ENCODE measurements at places on chromosomes 3 and 15. TPM values are rescaled to one million over a fixed set of nuclear protein-coding genes. Genes with fewer than 3 reads are reported as not detected.

The PARP16 gene
- total RNA-seq = 11.3 TPM

The OXTR gene
- 0.17 TPM for total RNA-seq

The DCBLD2 gene
- 2.5 TPM for total RNA-seq

The ETV5 gene
- total RNA-seq = not detected

The C3orf22 gene
- not detected for total RNA-seq

The PAQR5 gene
- total RNA-seq = not detected

The SAMMSON gene
- not detected for total RNA-seq

DNA sequence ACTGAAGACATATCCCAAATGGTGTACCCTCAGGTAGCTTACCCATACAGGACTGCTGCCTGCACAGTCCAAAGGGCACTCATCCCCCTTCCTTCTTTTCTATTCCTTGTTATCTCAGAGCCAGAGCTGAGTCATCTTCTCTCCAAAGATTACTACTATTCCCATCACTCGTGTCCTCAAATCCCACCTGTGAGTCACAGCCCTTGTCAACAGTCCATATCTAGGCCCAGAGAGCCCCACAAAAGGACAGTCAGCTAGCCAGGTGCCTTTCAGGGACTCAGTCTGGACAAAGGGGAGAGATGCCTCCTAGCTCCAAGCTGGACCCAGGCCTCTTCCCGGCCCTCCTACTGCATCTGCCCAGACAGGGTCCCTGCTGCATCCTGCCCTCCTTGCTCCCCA lies 11.0 kb downstream of the PARP16 start:
- no peak for DNase-seq

GRCh38 chr15:95591886-95592285 lies 738.6 kb upstream of the NR2F2 start:
- no peak for DNase-seq

DNA sequence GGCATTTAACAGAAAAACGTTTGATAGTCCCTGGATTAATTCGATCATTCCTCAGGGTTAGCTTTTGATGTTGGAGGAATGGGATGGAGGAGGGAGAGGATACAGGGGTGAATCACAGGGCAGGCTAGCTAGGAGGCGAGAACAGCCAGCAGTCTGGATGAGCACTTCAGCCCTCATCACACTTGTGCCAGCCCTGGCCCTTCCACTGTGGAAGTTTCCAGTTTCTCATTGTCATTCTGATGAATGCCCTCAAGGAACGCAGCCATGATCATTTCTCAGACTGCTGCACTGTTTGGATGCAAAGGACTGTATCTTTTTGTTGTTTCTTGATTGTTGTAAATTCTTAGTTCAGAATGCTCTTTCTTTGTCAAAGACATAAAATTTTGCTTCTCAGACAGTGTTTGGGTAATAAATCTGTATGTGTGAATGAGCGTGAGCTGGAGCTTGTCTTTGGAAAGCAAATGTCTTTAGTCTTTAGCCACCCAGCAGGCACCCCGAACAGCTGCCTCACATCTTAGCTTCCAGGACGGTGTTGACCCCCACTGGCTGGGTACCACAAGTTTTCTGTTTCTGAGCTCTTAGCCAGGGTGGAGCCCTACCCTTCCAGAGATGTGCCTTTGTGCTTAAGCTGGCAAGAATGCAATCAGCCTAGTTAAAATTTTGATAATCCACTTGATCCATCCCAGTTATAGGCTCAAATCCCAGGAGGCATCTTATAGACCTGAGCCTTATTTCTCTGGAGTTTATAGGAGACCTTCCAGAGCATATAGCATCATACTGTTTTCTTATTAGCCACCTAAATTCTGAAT lies 121.1 kb downstream of the PDCD6IP start:
- no peak for DNase-seq

DNA sequence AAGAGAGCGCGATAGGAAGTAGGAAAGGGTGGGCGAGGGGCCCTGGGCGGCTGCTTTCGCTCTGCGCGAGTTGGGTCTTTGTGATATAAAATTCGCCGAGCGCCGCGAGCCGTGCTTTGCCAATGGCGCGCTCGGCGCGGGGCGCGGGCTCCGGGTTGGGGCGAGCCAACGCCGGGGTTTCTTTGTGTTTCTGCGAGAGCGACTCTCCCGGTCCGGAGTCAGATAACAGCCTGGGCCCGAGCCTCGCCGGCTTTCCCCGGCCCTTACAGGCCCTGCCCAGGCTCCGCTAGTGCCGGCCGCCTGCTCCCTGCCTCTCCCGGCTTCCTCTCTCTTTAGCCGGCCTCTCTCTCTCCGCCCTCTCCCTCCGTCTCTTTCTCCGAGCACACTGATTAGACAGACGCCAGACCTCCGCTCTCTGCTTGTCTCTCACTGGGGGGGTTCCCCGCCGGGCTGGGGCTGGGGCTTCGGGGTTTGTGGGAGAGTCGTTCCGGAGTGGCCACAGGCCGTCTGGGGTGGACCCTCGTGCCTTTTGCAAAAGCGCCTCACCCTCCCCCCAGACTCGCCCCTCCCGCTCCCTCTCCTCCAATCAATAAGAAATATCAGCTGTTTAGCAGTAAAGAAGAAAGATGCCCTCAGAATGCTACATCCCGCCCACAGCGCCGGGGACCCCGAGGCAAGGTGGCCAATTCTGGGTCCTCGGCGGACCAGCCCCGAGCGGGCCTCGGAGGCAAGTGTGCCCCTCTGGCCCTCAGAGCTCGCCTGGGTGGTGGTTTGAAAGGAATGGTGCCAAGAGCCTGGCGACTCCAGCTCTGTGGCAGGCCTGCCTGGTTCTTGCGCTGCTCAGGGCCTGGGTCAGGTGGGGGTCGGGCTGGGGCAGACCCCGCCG lies 2.9 kb downstream of the NR2F2 start:
- no peak for DNase-seq

DNA sequence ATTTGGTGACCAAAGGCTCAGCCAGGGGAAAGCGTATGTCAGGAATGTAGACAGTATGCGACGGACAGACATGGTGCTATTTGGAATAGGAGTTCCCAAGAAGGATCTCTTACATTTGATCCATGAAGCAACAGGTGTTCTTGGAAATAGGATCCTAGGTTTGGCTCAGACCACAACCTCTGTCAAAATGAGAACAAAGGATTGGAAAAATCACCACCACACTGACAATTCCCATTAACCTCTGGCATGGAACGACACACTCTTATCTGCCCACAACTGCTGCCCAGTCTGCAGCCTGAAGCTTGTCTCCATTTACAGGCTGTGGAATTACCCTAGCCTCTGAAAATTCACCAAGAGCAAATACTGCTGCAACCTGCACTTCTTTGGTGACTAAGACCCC lies 33.6 kb upstream of the LRRN1 start:
- no peak for DNase-seq

DNA sequence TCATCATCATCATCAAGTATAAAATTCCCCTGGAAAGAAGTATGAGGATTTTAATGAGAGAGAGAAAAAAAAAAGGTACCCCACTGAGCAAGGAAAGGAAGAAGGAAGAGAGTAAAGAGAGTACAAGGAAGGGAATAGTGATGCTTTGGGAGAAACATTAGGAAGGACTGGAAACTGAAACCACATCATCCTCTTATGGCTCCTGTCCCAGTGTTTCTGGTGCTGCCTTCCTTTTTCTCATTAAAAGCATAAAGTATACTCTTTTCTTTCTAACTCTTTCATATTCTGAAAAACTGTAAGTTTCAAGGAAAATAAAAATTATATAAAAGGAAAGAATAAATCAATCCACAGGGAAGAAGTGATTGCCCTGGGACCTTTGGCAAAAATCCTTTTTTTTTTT lies 616.4 kb upstream of the CBLB start:
- no peak for DNase-seq

GRCh38 chr3:164918905-164919304 lies 159.4 kb downstream of the SI start:
- DNase-seq = no peak

DNA sequence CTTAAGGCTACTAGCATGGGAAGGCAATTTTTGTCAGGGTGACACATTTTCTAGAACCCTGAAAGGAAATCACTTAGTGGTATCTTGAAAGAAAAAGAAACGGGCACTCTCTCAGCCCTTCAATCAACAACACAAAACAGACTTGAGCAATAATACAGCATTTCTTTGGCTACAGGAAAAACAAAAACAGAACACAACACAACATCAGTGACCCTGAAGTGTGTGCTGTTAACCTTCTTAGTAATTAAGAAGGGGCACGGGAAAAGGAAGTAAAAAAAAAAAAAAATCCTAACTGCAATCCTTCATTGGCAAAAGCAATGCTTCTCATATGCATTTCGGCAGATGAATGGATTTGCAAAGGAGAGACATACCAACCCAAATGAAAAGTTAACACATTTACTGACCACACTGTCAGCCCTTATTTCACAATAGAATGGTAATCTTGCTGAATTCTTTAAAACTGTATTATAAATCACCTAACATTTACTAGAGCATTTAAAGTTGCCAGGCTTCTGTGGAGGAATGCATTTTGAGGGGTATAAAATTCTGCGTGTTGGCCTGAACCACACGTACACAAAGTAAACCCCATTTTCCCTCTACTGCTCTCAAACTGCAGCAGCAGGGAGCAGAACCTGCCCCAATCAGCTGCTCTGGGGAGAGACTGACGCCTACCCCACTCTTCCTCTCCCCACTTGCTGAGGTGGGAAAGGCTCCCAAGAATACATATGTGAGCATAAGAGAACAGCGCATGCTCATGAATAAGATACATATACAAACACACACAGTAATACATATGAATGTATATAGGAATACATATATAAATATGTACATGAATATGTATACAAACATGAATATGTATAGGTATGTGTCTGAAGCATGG lies 198.5 kb downstream of the FOXP1 start:
- DNase-seq = no peak

DNA sequence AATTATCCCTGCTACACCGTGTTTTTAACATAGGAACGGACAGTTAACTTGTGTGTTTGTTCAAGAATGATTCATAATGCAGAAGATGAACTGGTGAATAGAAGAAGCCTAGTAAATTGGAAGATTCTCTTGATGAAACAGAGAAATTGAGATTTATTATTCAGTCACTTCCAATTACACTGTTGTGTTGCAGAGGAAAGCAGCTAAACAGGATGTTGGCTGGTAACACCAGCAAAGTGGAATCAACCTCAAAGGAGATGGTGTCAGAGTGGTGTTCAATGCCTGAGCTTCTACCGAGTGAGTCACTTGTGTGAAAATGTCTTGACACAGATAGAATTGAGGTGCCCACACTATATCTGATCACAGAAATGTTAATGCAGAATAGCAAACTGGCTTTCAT lies 399.6 kb downstream of the LPP start:
- DNase-seq = no peak

- DNase-seq = no peak
Observed at GRCh38 chr15:59736181-59736580, 47.1 kb upstream of the BNIP2 start.

DNA sequence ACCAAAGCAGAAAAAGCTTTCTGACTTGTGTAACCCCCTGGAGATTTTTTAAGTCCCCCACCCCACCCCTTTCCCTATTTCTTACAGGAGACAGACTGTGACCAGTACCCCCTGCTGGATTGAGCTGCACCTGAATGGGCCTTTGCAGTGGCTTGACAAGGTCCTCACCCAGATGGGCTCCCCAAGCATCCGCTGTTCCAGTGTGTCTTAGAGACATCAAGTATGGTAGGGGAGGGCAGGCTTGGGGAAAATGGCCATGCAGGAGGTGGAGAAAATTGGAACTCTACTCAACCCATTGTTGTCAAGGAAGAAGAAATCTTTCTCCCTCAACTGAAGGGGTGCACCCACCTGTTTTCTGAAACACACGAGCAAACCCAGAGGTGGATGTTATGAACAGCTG lies 64.1 kb downstream of the AAGAB start:
- DNase-seq = no peak

DNA sequence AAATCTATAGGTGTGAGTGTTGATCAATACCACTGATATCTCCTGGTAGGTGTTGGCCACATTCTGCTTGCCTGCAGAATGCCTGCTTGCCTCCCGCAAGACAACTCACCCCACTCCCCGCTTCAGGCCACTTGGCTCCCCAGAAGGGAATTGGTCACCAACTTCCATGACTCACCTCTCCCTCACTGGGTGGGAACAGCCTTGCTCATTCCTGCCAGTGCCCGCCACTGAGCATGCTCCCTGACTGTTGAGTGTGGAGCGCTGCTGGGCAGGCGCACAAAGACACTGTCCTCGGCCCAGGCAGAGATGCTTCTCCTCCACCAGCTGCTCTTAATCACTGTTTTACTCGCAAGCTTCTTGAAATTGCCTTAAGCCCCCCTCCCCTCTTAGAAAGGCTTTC lies 57.3 kb upstream of the PPP2R3A start:
- DNase-seq = no peak

DNA sequence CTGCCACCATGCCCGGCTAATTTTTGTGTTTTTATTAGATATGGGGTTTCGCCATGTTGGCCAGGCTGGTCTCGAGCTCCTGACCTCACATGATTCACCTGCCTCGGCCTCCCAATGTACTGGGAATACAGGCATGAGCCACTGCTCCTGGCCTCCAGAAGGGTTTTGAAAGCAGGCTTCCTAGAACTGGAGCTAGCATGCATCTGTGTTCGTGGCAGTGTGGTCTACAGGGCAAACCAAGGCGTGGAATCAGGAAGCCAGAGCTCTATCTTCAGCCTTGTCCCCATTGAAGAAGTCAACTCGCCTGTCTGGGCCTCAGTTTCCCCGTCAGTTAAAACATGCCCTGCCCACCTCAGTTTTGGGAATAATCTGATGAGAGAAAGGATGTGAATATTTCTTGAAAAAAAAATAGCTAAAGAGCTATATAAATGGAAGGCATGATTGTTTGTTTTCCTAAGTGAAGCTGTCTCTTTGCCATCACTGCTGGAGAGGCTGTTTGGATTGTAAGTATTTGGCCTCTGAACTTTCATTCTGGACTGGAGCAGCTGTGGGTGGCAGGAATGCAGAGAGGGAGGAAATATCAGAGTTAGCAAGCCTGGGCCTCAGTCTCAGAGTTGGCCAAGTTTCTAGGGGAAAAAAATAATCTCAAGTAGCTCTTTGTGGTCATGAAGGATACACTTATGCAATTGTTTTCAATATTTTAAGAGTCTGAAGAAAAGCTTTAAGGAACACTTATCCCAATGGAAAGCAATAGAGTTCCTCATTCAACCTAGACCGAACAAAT lies 36.5 kb upstream of the UACA start:
- no peak for DNase-seq

GRCh38 chr3:68681766-68682165 lies 250.6 kb downstream of the TAFA4 start:
- DNase-seq = no peak

All from CD4-positive, alpha-beta T cell (primary cell).